Peyer's patch (tissue), 4 donors: ENCODE measurements at places on chromosomes 6 and 20.

GRCh38 chr20:57699395-57699794, 10.4 kb downstream of the PMEPA1 start:
- H3K36me3 ChIP-seq = no peaks in the 10 kb centered on the region
- no peak overlapping the region for H3K27ac ChIP-seq
- peak; percentile 66 for DNase-seq
- H3K27me3 ChIP-seq = no peaks in the 10 kb centered on the region
- H3K4me1 ChIP-seq = peaks cover 11% of the 10 kb centered on the region

DNA sequence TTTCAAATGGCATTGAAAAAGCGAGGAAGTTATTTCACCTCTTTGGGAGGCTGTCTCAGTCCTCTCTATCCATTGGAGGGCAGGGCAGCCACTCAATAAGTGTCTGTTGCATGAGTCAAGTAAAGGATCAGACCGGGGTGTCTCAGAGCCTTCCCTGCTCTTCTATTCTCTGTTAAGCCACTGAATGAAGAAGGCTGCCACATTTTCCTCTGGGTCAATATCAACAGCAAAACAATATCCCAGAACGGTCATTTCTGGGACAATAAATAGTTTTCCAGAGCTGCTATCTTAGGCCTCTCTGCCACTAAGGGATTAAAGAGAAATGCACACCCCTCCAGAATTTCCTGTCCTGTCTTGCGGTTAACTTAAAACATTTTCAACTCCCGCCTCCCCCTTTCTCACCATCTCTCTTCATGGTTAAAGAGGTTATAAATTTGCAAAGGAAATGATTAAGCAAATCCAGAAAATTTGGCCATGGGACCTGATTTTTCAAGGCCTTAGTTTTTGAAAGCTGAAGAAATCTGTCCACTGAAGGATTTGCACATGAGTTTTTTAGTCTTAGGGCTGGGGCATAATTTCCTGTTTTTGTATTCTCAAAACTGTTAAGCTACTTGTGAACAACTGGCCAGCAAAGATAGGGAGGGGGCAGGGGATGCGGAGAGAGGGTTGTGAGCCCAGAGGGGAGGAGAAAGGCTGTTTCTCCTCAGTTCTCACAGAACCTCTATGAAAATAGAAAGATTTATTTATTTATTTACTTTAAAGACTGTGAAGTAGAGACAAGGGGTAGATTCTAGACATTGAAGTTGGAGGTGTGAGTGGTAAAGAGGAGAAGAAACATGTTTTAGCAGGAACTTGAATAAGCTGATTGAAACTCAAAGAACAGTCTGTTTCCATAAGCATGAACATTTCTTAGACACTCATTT, 135.7 kb downstream of the BCAS1 start:
- peak overlapping the region; percentile 77 for H3K27ac ChIP-seq
- H3K27me3 ChIP-seq = no peaks in the 10 kb centered on the region
- no peaks in the 10 kb centered on the region for H3K36me3 ChIP-seq

GRCh38 chr6:132084811-132085509, 133.8 kb upstream of the CCN2 start:
- no peak overlapping the region for H3K27ac ChIP-seq
- DNase-seq = no peak
- no peaks in the 10 kb centered on the region for H3K27me3 ChIP-seq
- H3K36me3 ChIP-seq = no peaks in the 10 kb centered on the region

GRCh38 chr6:20644667-20645370, 110.6 kb downstream of the CDKAL1 start:
- H3K4me3 ChIP-seq = no peak overlapping the region
- no peak for DNase-seq
- H3K36me3 ChIP-seq = no peaks in the 10 kb centered on the region
- no peak overlapping the region for H3K27ac ChIP-seq
- no peaks in the 10 kb centered on the region for H3K4me1 ChIP-seq

DNA sequence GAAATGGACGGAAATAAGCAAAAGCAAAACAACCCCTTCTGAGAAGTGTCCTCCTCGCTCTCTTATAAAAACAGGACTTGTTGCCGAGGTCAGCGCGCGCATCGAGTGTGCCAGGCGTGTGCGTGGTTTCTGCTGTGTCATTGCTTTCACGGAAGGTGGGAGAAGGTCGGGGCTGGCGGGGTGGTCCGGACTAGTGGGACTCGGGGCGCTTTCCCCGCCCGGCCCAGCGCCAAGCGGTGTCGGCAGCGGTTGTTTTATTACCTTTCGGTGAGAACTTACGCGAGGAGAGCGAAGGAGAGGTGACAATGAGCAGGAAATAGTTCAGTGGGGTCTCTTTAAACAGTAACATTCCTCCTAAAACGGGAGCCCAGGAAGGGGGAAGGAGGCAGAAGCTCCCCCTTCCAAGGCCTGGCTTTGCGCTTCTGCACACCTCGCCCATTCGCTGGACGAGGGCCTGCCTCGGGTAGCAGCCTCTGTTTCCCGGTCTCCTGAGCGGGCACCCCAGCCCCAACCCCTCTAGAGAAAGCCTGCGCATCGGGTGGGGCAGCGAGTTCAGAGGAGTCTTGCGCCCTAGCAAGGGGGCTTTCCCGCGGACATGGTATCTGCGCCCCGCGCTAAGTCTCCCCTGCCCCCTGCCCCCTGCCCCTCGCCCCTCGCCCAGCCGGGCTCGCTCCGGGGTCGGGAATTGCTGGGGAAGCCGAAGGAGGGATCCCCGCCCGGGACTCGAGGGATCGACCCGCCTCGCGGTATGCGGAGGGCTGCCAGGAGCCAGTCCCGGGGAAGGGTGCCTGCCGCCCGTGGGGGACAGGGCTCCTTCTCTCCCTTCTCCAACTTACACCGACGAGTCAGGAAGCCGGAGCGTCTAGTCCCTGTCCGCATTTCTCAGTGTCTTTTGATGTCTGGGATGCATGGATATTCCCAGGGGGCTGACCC, 1.2 kb upstream of the TBXT start:
- DNase-seq = no peak
- H3K36me3 ChIP-seq = no peaks in the 10 kb centered on the region
- no peak overlapping the region for H3K27ac ChIP-seq
- no peaks in the 10 kb centered on the region for H3K27me3 ChIP-seq
- peaks cover 25% of the 10 kb centered on the region for H3K4me1 ChIP-seq
- no peak overlapping the region for H3K4me3 ChIP-seq

DNA sequence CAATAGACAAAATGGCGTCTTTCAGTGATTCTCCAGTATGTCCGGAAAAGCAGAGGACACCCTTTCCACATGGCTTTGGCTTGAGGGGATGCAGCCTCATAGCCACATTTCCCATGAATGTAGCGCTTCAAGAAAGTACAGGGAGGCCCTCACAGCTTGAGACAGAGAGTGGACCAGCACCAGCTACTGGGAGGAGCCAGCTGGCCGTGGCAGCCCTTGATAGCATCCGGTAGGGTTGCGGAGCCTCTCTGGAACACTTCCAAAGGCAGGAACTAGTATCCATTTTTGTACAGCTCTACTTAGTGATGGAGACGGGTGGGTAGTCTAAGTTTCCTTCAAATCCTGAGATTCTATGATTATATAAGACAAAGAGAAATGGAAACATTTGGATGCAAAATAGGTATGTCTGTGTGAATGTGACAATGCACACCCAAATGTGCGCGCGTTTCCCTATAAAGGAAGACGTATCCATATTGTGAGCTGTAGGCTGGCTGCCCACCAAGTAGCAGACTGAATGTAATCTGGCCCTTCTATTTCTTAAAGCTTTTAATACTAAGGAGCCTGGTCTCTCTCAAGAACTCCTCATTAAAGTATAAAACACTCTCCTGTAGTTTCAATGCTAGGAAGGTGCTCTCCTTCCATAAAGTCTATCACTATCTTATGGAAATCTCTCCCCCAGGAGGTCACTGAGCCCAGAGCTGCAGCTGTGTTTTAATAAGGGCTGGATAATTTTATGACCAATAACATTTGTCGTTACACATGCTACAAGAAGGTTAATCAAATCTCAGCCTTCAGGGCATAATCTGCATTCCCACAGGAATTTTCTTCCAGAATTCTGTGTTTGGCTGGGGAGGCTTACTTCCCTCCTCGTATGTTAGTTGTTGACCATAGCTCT, 74.0 kb downstream of the SOBP start:
- no peaks in the 10 kb centered on the region for H3K4me1 ChIP-seq
- H3K4me3 ChIP-seq = no peak overlapping the region
- H3K27me3 ChIP-seq = no peaks in the 10 kb centered on the region
- H3K27ac ChIP-seq = no peak overlapping the region

DNA sequence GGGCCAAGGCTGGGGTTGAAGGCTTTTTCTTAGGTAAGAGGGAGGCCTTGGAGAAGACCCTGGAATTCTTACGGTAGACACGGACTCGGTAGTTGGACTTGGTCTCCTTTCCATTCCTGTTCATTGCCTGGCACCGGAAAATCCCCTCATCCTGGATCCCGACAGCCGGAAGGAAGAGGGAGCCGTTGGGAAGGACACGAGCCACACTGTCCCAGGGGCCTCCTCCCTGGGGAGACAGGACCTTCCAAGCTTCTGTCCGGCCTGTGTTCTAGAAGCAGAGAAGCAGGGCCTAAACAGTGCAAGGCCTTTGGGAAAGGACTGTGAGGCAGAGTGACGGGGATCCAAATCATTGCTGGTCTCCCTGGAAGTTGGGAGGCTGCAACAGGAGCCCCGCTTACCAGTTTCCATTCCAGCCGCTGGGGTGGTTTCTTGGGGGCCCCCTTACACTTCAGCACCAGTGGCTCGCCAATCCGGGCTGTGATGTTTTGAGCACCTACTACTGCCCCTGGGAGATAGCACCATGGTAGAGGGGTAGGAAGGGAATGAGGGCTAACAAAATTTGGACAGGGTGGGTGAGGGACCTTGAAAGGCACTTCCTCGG, 470 bp downstream of the AGER start:
- no peak overlapping the region for H3K4me3 ChIP-seq
- no peaks in the 10 kb centered on the region for H3K27me3 ChIP-seq
- peak; percentile 44 for DNase-seq
- peak overlapping the region; percentile 2 for H3K27ac ChIP-seq

DNA sequence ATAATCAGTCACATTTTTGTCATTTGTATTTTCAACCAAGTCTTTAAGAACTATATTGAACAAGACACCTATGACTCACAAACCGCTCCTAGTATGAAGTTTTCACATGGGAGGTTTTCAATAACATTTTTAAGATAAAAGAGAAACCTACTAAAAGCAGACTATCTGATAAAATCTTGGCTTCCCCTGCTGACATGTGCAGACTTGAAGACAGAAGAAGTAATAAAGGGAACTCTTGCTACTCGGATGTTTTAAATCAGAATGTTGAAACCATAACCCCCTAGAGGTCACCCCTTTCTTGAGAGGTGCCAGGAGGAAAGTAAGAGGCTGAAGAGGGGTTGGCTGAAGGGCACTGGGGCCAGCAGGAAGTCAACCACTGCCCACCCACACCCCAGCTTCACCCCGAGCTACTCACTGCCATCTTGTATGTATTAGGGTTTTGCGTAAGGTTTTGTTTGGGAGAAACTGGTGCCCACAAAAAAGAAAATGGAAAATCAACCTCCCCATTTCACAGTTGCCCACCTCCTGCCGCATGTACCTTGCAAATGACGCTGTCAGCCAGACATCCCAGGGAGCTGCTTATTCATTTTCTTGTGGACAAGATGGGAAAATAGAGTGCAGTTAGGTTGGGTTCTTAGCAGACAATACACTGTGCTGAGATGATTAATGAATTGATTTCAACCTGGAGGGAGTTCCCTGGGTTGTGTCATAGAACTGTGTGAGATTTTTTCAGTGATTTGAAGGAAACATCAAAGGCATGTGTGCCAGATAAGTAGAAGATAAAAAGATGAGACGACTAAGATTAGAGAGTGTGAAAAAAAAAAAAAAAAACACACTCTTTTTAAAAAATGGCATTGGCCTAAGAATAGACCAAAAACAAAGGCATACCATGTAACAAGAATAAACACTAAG, 83.2 kb upstream of the TAB2 start:
- DNase-seq = no peak
- no peak overlapping the region for H3K4me3 ChIP-seq
- H3K36me3 ChIP-seq = no peaks in the 10 kb centered on the region
- H3K27me3 ChIP-seq = no peaks in the 10 kb centered on the region

GRCh38 chr6:160188773-160189172, 67.2 kb downstream of the SLC22A1 start:
- H3K4me3 ChIP-seq = no peak overlapping the region
- no peaks in the 10 kb centered on the region for H3K4me1 ChIP-seq
- H3K27me3 ChIP-seq = no peaks in the 10 kb centered on the region
- no peak for DNase-seq

- H3K4me3 ChIP-seq = no peak overlapping the region
- H3K27me3 ChIP-seq = no peaks in the 10 kb centered on the region
- no peaks in the 10 kb centered on the region for H3K36me3 ChIP-seq
- no peak overlapping the region for H3K27ac ChIP-seq
- no peaks in the 10 kb centered on the region for H3K4me1 ChIP-seq
- no peak for DNase-seq
These were observed 254.3 kb downstream of the THBS2 start for GRCh38 chr6:168999392-168999791.

DNA sequence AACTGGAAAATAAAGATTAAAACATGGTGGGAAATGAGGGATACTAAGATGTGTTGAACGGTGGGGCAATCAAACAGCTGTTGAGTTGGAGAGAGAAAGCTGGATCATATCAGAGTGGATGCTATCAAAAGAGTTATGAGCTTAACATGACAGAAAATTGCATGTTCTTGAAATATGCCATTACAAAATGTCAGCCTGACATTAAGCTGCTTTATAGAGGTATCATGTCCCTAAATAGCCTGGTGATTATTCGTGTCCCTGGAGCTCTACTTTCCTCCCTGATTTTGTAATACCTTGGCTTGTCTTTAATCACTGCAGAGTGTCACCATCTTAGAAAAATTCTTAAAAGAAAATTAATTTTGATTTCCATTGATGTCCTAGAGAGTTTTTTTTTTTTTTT, 223.1 kb downstream of the PHF3 start:
- no peak for DNase-seq
- no peaks in the 10 kb centered on the region for H3K36me3 ChIP-seq
- no peaks in the 10 kb centered on the region for H3K4me1 ChIP-seq

GRCh38 chr20:57656821-57657534, 36.8 kb upstream of the ZBP1 start:
- H3K36me3 ChIP-seq = no peaks in the 10 kb centered on the region
- peak; percentile 45 for DNase-seq

GRCh38 chr6:5950361-5950785, 56.4 kb downstream of the NRN1 start:
- H3K36me3 ChIP-seq = no peaks in the 10 kb centered on the region
- no peaks in the 10 kb centered on the region for H3K27me3 ChIP-seq
- H3K4me3 ChIP-seq = no peak overlapping the region
- no peaks in the 10 kb centered on the region for H3K4me1 ChIP-seq
- no peak overlapping the region for H3K27ac ChIP-seq

- H3K4me1 ChIP-seq = no peaks in the 10 kb centered on the region
- no peaks in the 10 kb centered on the region for H3K36me3 ChIP-seq
- no peak overlapping the region for H3K27ac ChIP-seq
- no peaks in the 10 kb centered on the region for H3K27me3 ChIP-seq
These were observed 18.8 kb downstream of the EYA2 start for GRCh38 chr20:46913329-46914044.

DNA sequence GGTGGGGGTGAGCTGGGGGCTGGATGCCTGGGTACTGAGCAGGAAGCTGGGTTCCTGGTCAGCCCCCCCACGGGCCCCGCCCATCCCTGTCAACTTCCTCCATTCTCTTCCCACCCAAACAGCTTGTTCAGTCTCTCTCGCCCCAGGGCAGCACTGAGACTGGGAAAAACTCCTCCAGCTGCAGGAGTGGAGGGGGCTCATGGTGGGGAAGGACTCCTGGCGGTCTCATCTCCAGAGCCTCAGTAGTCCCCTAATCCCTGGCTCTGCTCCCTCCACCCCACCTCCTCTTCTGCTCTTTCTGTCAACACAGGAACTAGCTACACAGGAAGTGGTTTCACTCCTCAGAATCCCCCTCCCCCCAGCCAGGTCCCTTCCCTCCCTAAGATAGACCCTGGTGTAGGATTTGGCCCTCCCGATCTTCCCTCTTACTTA, at the start of gene GPSM3:
TSS of gene GPSM3 (minus strand) at position 36 of the 432 bp plus-strand sequence. CDS start 130 bp downstream, outside the sequence.
- H3K4me3 ChIP-seq = peak within 1 kb of the TSS; percentile 92
- H3K27me3 ChIP-seq = no peaks in the 10 kb centered on the region
- peaks cover 55% of the 10 kb centered on the region for H3K4me1 ChIP-seq
- DNase-seq = peak; percentile 91
